ENCODE measurements at places on chromosomes 1 and 21.

DNA sequence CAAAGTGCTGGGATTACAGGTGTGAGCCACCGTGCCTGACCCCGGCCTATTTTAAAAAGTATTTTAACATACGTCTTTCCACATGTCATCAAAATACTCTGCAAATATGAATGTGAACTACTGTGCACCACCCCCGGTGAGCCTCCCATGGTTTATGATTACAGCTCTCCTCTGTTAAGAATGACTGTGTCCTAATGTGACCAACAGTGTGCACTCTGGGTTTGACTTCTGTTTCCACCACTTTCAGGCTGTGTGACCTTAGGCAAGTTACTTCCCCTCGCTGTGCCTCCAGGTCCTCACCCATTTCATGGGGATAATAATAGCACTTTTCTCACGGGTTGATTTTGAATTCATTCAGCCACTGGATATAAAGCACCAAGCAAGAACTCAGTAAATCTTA lies 14.7 kb downstream of the AMPD2 start:
- DNase-seq = no peak

- DNase-seq = no peak
These were observed 254.7 kb downstream of the NFIA start for GRCh38 chr1:61337037-61337436.

GRCh38 chr1:77541162-77541545 lies 141.3 kb downstream of the ZZZ3 start:
- DNase-seq = no peak

DNA sequence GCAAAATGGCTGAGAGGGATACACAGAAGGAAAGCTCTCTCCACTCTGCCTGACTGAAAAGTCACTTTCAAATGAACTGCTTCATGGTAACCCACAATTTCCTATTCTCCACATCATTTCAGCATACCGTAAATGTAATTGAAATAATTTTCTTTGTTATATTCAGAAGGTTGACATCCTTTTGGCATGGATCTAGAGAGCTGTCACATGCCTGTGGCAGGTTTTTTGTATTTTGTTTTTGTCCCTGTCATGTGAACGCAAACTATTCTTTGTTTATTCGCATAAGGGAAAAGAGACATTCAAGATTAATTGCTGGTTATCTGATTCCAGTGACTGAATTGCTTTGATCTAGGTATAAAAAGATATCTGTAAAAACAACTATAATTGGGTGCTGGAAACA lies 1808.1 kb downstream of the NCAM2 start:
- no peak for DNase-seq

GRCh38 chr1:70311369-70311768 lies 43.2 kb downstream of the ANKRD13C start:
- no peak for DNase-seq

- DNase-seq = peak; percentile 95
These were observed 62.0 kb downstream of the SIK1 start for GRCh38 chr21:43364851-43365424.

DNA sequence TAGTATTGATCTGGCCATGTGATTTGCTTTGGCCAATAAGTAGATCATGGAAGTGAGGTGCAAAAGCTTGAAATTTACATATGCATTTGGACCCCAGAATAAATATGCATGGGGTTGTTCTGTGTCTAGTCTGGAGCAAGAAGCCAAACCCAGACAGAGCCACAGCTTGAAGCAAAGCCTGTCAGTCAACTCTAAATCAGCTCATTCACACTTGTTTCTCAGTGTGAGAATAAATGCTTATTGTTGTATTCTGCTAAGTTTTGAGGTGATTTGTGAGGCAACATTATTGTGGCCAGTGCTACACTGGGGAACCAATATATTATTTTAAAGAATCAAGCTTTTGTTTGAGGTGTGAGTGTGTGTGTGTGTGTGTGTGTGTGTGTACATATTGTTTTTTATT lies 12.2 kb upstream of the PGLYRP3 start:
- no peak for DNase-seq

- no peak for DNase-seq
These were observed 12.6 kb downstream of the FALEC start for GRCh38 chr1:150528196-150528595.

GRCh38 chr21:33126569-33126968 lies 56.6 kb downstream of the OLIG1 start:
- DNase-seq = no peak

DNA sequence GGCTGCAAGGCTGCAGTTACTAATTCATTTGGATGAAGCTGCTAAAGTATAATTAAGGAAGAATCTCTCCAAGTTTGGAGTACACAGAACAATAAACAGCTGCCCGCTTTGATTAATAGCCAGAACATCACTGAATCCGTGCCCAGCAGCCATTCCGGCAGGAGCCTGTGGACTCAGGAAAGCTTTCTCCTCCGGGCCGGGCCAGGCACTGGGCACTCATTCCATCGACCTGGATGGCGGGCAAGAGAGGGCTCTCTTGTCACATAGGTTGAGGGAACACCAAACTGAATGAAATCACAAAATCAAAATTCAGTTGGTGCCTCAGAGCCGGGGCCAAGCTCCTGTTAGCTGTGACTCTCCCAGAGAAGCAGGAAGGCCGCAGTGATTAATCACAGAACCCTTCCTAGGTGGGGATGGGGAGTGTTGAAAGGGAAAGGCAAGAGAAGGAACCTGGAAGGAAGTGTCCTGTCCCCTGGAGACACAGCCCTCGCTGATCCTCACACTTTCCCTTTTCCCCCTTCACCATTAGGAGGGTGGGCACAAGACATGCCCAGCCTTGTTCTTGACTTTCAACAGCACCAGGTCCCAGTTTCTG lies 306.7 kb downstream of the NPHP4 start:
- no peak for DNase-seq

- no peak for DNase-seq
These were observed 96.7 kb upstream of the GNG4 start for GRCh38 chr1:235746245-235746644.

DNA sequence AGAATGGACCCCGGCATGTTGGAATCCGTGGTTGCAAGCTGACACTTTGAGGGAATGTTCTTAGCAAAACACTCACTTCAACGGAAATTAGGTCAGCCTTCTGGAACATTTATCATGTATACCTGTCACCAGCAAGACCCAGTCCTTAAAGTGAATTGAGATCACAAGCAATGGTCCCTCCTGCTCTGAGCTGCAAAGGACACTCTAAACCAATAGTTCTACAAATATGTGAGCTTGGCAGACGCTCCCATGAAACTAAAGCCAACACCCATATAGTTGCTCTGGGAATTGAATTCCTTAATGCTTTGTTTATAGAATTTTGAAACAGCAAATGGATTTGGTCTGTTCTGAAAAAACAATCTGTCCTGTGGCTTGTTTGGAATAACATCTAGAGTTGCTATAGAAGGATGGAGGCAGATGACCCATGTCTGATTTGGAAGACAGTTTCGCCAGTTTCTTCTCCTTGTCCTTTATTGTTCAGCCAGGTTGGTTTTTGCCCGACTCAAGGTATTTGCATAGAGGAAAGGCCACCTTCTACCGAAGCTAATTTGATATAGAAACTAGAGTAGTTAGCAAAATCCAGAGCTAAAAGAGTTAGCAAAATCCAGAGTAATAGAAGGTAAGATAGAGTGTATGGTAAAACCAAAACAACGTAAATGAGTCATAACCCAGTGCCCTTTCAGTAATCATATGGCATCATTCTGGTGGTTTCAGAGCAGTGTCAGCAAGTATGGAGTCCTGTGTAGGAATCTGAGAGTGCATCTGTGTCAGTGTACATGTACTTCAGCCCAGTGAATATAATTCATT lies 236.2 kb downstream of the NFIA start:
- DNase-seq = no peak
